Stimulated activated CD4-positive, alpha-beta T cell treated with anti-CD3 and anti-CD28 coated beads, Interleukin-4, amount 100 ng/mL, for 24 hours (primary cell): ENCODE measurements at places on chromosomes 11 and 22.

DNA sequence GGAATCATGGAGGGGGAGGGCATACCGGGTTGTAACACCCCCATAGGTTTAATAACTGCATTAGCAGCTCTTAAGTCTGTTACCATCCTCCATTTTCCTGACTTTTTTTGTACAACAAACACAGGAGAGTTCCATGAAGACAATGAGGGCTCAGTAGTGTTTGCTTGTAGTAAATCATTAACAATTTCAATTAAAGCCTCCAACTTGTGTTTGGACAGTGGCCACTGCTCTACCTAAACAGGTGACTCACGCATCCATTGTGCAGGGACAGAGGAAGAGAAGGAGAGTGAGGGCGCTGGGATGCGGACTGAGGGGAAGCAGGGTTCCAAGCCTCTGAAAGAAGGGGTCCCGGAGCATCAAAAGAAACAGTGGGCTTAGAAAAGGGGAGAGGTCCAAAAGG, 21.3 kb upstream of the MTNR1B start:
- no peak for DNase-seq

DNA sequence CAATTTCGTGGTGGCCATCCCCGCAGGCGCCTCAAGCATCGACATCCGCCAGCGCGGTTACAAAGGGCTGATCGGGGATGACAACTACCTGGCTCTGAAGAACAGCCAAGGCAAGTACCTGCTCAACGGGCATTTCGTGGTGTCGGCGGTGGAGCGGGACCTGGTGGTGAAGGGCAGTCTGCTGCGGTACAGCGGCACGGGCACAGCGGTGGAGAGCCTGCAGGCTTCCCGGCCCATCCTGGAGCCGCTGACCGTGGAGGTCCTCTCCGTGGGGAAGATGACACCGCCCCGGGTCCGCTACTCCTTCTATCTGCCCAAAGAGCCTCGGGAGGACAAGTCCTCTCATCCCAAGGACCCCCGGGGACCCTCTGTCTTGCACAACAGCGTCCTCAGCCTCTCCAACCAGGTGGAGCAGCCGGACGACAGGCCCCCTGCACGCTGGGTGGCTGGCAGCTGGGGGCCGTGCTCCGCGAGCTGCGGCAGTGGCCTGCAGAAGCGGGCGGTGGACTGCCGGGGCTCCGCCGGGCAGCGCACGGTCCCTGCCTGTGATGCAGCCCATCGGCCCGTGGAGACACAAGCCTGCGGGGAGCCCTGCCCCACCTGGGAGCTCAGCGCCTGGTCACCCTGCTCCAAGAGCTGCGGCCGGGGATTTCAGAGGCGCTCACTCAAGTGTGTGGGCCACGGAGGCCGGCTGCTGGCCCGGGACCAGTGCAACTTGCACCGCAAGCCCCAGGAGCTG, 24.8 kb downstream of the ADAMTS15 start:
- no peak for DNase-seq

DNA sequence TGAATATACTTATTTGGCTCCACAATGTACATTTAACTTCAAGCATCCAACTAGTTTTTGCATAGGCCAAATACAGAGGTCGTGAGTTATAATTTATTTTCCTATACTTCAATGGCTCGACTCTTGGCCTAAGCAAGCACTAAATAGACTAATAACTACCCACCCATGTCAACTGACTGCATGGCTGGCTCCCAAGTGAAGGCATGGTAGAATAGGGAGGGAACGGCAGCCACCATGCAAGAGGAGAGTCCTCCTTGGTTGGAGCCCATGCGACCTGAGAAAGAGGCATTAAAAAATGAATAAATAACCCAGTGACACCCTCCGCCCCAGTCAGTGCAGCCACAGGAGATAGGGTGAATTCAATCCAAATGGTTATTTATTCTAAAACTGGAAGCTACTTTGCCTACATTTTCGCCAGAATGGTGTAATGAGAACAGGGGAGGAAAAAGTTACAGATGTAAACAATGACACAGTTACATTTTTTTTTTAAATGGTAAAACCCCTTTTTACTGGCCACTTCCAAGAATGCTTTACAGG, 4.9 kb downstream of the GNG3 start:
- no peak for DNase-seq

- no peak for DNase-seq
These were observed 138.9 kb downstream of the DDX10 start for GRCh38 chr11:108803776-108804175.

GRCh38 chr11:59259047-59259446, 46.3 kb upstream of the MPEG1 start:
- no peak for DNase-seq

- no peak for DNase-seq
These were observed 371.1 kb downstream of the RAB38 start for GRCh38 chr11:87804176-87804575.

DNA sequence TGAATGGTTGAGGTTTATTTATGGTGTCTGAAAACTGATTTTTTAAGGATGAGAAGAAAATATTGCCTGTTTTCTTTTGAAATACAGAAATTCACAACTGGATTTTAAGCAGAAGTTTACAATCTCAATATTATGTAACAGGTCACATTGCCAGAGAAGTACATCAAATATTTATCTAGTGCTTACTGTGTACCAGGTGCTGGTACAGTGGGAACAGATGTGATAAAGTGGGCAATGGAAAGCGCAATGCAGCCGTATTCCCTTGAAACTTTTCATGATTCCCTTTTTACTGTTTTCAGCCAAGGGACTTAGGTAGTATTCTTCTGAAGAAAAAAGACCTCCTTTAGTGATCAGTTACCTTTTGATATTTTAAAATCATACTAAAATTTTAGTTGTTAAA, 49.6 kb downstream of the TTC17 start:
- no peak for DNase-seq

DNA sequence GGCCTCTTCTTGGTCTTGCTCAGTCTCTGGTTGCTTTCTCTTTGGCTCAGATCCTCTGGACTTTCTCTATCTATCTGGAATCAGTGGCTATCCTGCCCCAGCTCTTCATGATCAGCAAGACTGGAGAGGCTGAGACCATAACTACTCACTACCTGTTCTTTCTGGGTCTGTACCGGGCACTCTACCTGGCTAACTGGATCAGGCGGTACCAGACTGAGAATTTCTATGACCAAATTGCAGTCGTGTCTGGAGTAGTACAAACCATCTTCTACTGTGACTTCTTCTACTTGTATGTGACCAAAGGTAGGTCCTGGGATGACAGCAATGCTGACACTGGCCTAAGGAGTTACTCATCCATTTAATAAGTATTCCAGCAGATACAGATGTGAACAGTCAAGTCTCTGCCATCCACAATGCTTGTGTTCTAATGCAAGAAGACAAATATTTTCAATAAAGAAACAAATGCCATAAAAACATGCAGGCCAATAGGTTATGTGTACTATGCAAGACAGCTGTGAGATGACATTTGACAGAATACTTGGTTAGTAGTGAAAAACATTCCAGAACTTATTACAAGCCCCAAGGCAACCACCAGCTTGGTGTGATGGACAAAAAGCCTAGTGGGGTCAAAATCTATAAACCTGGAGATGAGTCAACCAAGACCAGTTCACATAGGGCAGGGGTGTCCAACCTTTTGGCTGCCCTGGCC, 13.4 kb downstream of the KDELR3 start:
- no peak for DNase-seq

DNA sequence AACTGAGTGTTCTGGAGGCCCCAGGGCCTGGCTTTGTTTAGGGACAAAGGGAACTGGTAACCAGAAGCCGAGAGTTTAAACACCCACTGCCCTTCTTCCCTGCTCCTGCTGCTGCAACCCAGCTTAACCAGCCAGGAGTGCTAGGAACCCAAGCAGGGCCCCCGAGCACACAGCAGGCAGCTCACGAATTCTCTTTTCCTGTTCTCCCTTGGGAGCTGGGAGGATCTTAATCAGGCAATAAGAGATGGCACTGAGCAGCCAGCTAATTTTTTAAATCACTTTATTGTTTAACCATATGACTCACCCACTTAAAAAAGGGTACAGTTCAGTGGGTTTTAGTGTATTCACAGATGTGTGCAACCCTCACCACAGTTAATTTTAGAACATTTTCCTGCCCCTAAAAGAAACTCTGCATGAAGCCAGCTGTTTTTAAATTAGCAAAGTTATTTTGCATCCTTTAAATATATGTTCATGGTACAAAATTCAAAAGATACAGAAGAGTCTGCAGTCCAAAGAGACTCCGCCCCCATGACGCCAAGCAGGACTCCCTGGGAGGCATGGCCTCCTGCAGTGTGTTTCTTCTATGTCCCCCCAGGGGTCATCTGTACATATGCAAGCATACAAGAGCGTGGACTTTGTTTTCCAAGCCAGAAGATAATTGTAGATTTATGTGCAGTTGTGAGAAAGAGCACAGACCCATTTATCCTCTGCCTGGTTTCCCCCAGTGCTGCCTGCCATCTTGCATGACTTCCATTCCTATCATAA, 18.9 kb upstream of the PPP6R3 start:
- DNase-seq: no peak

DNA sequence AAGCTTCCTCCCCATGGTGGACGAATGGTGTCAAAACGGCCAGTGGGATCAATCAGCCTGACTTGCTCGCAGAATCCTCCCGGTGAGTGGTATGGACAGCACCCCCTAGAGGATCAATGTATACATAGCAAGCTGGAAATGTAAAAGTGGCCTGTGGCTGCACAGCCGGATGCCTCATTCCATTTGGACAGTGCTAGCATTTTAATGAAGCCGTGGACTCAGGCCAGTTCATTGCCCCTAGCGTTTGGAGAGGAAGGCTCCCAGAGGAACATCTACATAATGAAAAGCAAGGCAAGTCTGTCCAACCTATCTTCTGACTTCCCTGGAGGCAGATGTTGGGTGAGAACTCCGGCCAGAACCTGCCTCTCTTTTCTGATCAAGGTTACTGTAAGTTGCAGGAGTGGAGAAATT, 942.3 kb downstream of the NTM start:
- no peak for DNase-seq

- DNase-seq: no peak
These were observed 285.1 kb upstream of the CCDC90B start for GRCh38 chr11:83571302-83571701.

GRCh38 chr22:47209040-47209514, 446.6 kb downstream of the TBC1D22A start:
- DNase-seq: no peak

DNA sequence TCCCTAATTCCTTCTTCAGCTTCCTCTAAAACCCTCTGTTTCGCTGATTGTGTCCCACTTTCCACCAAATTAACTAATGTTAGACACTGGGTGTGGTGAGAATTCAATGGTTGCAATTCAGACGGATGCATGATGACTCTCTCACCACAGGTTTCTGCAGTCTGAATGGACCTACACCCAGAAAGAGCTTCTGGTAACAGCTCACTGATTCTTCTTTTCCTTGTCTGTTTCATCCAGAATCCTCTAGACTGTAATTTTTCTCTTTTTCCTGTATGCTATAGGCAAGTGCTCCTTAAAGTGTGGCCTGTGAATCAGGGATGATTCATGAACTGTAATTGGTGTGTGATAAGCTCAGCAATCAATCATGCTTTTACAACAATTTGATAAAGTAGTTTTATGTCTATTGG, 18.1 kb downstream of the MMP10 start:
- no peak for DNase-seq
